H9 (cell line): ENCODE measurements at places on chromosomes 16 and 17. TPM values are rescaled to one million over a fixed set of nuclear protein-coding genes. Genes with fewer than 3 reads are reported as not detected.

DNA sequence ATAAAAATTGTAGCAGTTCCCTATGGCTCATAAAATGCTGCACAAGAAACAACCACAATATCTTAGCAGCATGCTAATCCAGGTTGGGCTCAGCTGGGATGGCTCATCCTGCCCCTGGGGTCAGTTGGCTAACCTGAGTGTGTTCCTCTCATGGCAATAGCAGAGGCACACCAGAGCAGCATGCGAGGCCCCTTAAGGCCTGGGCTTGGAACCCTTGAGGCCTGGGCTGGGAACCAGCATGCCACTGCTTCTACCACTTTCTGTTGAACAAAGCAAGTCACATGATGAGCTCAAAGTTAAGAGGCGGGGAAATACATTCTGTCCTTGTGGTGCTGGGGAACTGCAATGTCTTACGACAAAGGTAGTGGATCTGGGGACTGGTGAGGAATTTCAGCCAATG lies 154.4 kb upstream of the FOXF1 start:
- no peak for DNase-seq

- no peak for DNase-seq
These were observed 24.0 kb downstream of the MAP3K14 start for GRCh38 chr17:45292696-45293412.

- DNase-seq, result no peak
These were observed 20.4 kb downstream of the CDR2 start for GRCh38 chr16:22353933-22354541.

- DNase-seq, result no peak
These were observed 40.5 kb downstream of the ANKRD11 start for GRCh38 chr16:89449726-89450335.

DNA sequence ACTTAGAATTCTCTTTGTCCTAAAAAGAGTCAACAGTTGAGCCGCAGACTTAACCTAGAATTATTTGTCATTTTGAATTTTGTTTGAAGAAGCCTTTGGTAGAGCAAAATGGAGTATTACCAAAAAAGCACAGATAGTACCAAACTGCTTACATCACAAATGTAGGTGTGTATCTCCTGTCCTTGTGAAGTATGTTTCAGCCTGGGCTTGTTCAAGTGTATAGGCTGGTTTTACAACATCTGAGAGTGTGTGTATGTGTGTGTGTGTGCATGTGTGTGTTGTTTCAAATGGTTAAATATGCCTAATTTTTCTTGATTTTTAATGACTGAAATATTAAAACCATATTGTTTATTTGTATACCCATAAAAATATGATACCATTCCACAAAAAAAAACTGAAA lies 188.7 kb upstream of the AXIN2 start:
- DNase-seq, result no peak

DNA sequence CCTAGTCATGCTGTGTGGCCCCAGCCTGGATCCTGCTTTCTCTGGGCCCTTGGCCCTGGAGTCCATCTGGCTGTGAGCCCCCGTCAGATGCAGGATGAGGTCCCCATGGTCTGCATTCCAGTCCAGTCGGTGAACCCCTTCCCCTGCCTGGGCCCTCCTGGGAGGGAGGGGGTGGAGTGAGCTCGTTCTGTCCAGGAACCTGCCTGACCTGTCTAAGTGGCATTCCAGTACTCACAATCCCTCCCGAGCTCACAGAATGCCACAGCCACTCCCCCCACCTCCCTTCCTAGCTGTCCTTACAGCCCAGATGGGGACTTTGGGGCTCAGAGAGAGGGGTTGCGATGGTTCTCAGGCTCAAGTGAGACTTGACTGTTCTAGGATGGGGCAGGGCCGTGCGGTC lies 15.5 kb downstream of the SPNS2 start:
- no peak for DNase-seq

KRTAP4-6 gene
- not detected in 2 replicates for total RNA-seq

CMC2 gene
- 64.2 and 65.7 TPM in 2 replicates for total RNA-seq
